Adrenal gland (tissue), 19 donors: ENCODE measurements at places on chromosomes 7 and 10. TPM values are rescaled to one million over a fixed set of nuclear protein-coding genes. Genes with fewer than 3 reads are reported as not detected.
A peak's percentile ranks its signal among the peaks of the same experiment; 100 is the strongest.

The POLL gene
- 29.9 TPM for total RNA-seq

The HYAL4 gene
- not detected for total RNA-seq

The KCNIP2 gene
- 8.7 TPM for total RNA-seq

The CYP3A7 gene
- total RNA-seq, result 1.9 TPM

The LIPM gene
- not detected for total RNA-seq

The CPEB3 gene
- 5.4 TPM for total RNA-seq

The TRIM56 gene
- 37.5 TPM for total RNA-seq

- H3K36me3 ChIP-seq, result no peaks in the 10 kb centered on the region
- H3K4me1 ChIP-seq, result peaks cover 19% of the 10 kb centered on the region
- no peak overlapping the region for H3K4me3 ChIP-seq
- no peak for DNase-seq
- H3K27me3 ChIP-seq, result no peaks in the 10 kb centered on the region
Observed at GRCh38 chr7:130351791-130352090, 7.1 kb downstream of the CPA5 start.

- H3K4me1 ChIP-seq, result peaks cover 15% of the 10 kb centered on the region
- no peak for DNase-seq
- no peaks in the 10 kb centered on the region for H3K36me3 ChIP-seq
- H3K4me3 ChIP-seq, result no peak overlapping the region
- H3K27ac ChIP-seq, result peak overlapping the region; percentile 15
Observed at GRCh38 chr7:17371671-17372524, 73.4 kb downstream of the AHR start.

DNA sequence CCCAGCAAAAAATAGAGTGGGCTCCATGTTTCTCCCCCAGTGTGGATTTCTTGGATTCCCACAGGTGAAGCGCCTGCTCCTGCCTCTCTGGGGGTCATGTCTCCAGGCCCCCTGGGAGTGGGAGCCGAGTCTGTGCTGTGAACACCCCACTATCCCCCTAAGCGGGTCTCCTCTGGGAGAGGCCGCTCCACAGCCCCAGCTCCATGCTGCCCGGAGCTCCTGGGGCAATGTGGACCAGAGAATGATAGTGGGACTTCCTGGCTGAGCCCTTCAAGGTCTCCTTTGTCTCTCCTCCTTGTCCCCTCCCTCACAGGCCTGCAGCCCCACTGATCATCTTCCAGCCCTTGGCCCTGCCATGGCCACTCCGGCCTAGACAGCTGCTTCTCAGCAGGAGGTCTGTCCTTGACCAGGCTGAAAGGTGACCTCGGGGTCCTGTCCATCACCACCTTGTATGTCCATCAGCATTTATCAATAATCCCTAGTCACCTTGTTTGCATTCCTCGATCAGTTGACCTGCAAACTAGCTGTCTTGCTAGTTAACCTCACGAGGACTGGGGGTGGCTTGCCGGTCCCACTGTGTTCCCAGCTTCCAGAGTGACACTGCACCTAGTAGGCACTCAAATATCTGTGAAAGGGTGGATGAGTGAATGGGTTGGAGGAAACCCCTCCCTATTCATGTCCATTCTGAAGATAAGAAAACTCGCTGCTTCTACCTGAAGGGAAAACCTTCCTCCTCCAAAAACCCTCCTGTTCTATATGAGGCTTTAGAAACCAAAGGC is 776 bp upstream of the CALML3 start:
- H3K27me3 ChIP-seq, result no peaks in the 10 kb centered on the region
- no peak for DNase-seq
- H3K27ac ChIP-seq, result no peak overlapping the region

- H3K27ac ChIP-seq, result no peak overlapping the region
- H3K36me3 ChIP-seq, result no peaks in the 10 kb centered on the region
- no peak overlapping the region for H3K4me3 ChIP-seq
- H3K27me3 ChIP-seq, result no peaks in the 10 kb centered on the region
- DNase-seq, result no peak
- H3K4me1 ChIP-seq, result peaks cover 20% of the 10 kb centered on the region
Observed at GRCh38 chr10:18229826-18230225, 89.6 kb downstream of the CACNB2 start.

- no peak for DNase-seq
- no peaks in the 10 kb centered on the region for H3K27me3 ChIP-seq
- H3K27ac ChIP-seq, result peak overlapping the region; percentile 56
- no peaks in the 10 kb centered on the region for H3K36me3 ChIP-seq
- H3K4me3 ChIP-seq, result no peak overlapping the region
Observed at GRCh38 chr10:124728830-124729661, 15.1 kb downstream of the FAM53B start.

DNA sequence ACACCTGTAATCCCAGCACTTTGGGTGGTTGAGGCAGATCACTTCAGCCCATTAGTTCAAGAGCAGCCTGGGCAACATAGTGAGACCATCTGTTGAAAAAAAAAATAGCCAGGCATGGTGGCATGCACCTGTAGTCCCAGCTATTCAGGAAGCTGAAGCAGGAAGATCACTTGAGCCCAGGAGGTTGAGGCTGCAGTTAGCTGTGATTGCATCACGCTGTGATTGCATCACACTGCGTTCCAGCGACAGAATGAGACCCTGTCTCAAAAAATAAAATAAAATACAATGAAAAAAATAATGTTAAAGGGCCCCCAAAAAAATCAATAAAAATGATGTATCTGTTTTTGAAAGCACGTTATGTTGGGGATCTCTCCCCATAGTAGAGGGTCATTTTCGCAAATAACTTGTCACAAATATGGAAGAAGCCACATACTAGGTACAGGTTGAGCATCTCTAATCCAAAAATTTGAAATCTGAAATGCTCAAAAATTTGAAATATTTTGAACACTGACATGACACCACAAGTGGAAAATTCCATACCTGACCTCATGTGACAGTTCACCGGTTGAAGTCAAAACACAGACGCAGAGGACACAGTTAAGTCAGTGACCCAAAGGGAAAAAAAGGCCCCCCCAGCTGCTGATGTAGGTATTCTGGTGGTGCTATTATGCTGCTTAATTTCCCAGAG is 9.5 kb downstream of the CISD1 start:
- H3K4me1 ChIP-seq, result peaks cover 37% of the 10 kb centered on the region
- no peaks in the 10 kb centered on the region for H3K27me3 ChIP-seq
- no peak for DNase-seq

GRCh38 chr10:93615576-93616235 is 3.4 kb downstream of the PDE6C start:
- no peaks in the 10 kb centered on the region for H3K4me1 ChIP-seq
- DNase-seq, result no peak
- H3K27ac ChIP-seq, result no peak overlapping the region
- H3K36me3 ChIP-seq, result no peaks in the 10 kb centered on the region
- no peaks in the 10 kb centered on the region for H3K27me3 ChIP-seq

DNA sequence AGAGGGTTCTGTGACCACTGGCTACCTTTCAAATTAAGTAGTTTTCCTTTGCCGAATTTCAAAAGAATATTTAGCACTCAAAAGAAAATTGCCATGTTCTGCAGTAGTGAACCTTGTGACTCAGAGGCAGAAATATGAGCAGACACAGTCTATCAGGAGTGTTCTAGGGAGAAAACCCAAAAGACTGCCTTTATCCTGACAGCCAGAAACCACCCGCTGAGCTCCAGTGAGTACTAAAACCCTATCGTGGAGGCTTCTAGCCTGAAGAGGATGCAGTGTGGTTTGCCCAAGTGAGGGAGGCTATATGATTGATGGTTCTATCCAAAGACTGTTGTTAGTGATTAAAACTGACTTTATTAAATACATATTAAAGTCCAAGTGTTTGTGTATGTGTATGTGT is 21.9 kb downstream of the CHRM2 start:
- no peak overlapping the region for H3K4me3 ChIP-seq
- no peaks in the 10 kb centered on the region for H3K4me1 ChIP-seq

GRCh38 chr10:35523670-35524225 is 81.4 kb upstream of the GJD4 start:
- H3K4me3 ChIP-seq, result no peak overlapping the region
- no peak for DNase-seq
- no peaks in the 10 kb centered on the region for H3K36me3 ChIP-seq
- no peaks in the 10 kb centered on the region for H3K4me1 ChIP-seq
- no peak overlapping the region for H3K27ac ChIP-seq
- H3K27me3 ChIP-seq, result no peaks in the 10 kb centered on the region

- H3K36me3 ChIP-seq, result no peaks in the 10 kb centered on the region
- H3K4me3 ChIP-seq, result no peak overlapping the region
- peak; percentile 78 for DNase-seq
- H3K27me3 ChIP-seq, result no peaks in the 10 kb centered on the region
- no peak overlapping the region for H3K27ac ChIP-seq
Observed at GRCh38 chr7:25565949-25566348, 337.7 kb upstream of the NPVF start.

- no peak for DNase-seq
- H3K4me3 ChIP-seq, result no peak overlapping the region
- H3K36me3 ChIP-seq, result no peaks in the 10 kb centered on the region
- H3K27ac ChIP-seq, result no peak overlapping the region
- H3K4me1 ChIP-seq, result peaks cover 8% of the 10 kb centered on the region
Observed at GRCh38 chr7:93926800-93927199, 5.3 kb downstream of the GNG11 start.

GRCh38 chr7:9876053-9876452 is 1097.6 kb upstream of the PHF14 start:
- H3K27me3 ChIP-seq, result no peaks in the 10 kb centered on the region
- DNase-seq, result no peak
- H3K4me3 ChIP-seq, result no peak overlapping the region
- H3K27ac ChIP-seq, result no peak overlapping the region
- H3K36me3 ChIP-seq, result no peaks in the 10 kb centered on the region

GRCh38 chr10:34766811-34767494 is 48.1 kb downstream of the PARD3 start:
- H3K27me3 ChIP-seq, result no peaks in the 10 kb centered on the region
- no peak for DNase-seq
- no peak overlapping the region for H3K4me3 ChIP-seq
- H3K36me3 ChIP-seq, result no peaks in the 10 kb centered on the region
- peaks cover 39% of the 10 kb centered on the region for H3K4me1 ChIP-seq

DNA sequence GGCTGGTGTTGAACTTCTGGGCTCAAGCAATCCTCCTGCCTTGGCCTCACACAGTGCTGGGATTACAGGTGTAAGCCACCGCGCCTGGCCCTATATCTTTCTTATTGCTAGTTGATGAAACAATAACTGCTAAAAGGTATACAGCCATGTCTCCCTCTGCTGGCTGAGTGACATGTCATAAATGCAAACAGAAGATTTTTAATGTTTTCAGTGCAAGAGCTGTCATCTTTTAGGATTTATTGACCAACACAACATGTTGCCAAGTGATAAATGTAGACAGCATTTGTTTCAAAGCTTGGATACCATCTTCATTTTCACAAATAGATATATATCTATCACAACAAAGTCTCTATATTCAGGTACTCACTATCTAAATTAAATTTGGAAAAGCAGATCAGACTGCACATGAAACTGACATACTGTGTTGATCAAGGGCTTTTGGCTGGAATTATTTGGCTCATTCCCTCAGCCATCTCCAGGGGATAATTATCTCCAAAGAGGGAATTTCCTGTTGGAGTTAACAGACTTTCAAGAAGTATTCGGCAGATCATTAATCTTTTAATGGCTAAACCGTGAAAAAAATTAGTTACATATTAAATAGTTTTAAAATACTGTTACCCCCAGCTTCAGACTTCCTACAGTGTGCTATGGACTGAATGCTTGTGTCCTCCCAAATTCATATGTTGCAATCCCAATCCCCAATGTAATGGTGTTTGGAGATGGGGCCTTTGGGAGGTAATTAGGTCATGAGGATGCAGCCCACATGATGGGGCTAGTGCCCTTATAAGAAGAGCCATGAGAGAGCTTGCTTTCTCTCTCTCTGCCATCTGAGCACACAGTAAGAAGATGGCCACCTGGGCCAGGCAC is 41.3 kb upstream of the SRPK2 start:
- no peaks in the 10 kb centered on the region for H3K4me1 ChIP-seq
- H3K27me3 ChIP-seq, result no peaks in the 10 kb centered on the region
- H3K36me3 ChIP-seq, result no peaks in the 10 kb centered on the region

GRCh38 chr7:135273581-135273980 is 39.9 kb downstream of the STRA8 start:
- no peaks in the 10 kb centered on the region for H3K27me3 ChIP-seq
- no peak overlapping the region for H3K4me3 ChIP-seq
- no peaks in the 10 kb centered on the region for H3K36me3 ChIP-seq
- no peak overlapping the region for H3K27ac ChIP-seq
- no peak for DNase-seq

DNA sequence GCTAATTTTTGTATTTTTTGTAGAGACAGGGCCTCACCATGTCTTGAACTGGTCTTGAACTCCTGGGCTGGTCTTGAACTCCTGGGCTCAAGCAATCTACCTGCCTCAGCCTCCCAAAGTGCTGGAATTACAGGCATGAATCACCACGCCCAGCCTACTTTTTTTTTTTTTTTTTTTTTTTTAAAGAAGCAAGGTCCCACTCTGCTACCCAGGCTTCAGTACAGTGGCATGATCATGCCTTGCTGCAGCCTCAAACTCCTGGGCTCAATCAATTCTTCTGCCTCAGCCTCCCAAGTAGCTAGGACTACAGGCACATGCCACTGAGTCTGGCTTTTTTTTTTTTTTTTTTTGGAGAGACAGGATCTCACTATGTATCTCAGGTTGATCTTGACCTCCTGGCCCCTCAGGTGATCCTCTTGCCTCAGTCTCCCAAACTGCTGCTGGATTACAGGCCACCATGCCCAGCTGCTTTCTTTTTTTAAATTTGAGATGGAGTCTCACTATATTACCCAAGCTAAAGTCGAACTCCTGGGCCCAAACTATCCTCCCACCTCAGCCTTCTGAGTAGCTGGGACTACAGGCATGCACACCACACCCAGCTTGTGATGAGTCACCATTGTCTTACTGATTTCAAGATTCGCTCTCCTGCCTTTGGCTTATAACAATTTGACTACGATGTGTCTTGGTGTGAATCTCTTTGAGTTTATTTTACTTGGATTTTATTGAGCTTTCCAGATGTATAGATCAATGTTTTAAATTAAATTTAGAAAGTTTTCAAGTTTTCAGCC is 9.0 kb downstream of the RPEL1 start:
- H3K27me3 ChIP-seq, result no peaks in the 10 kb centered on the region
- no peaks in the 10 kb centered on the region for H3K36me3 ChIP-seq
- no peak for DNase-seq

GRCh38 chr10:74433993-74434392 is 283.0 kb downstream of the ADK start:
- DNase-seq, result no peak
- H3K36me3 ChIP-seq, result no peaks in the 10 kb centered on the region
- no peak overlapping the region for H3K4me3 ChIP-seq
- H3K4me1 ChIP-seq, result no peaks in the 10 kb centered on the region
- H3K27ac ChIP-seq, result no peak overlapping the region

- H3K36me3 ChIP-seq, result peaks cover 3% of the 10 kb centered on the region
- H3K4me3 ChIP-seq, result no peak overlapping the region
- H3K27me3 ChIP-seq, result no peaks in the 10 kb centered on the region
- no peaks in the 10 kb centered on the region for H3K4me1 ChIP-seq
- no peak for DNase-seq
Observed at GRCh38 chr10:122233857-122234348, 37.2 kb upstream of the BTBD16 start.

- no peaks in the 10 kb centered on the region for H3K4me1 ChIP-seq
- DNase-seq, result no peak
- H3K27me3 ChIP-seq, result no peaks in the 10 kb centered on the region
- no peak overlapping the region for H3K27ac ChIP-seq
- H3K4me3 ChIP-seq, result no peak overlapping the region
Observed at GRCh38 chr10:51047857-51048256, 26.4 kb upstream of the PRKG1 start.
